ENCODE measurements at places on chromosomes 5 and 9. TPM values are rescaled to one million over a fixed set of nuclear protein-coding genes. Genes with fewer than 3 reads are reported as not detected.

Gene ZNF883
- total RNA-seq = 1.7 TPM

Gene SLC9A3
- total RNA-seq = 1.5 TPM

Gene IL4
- not detected for total RNA-seq

Gene IL7R
- total RNA-seq = 14.0 TPM

Gene TMEM174
- not detected for total RNA-seq

Gene SLC4A9
- not detected for total RNA-seq

Gene PCDHGC4
- total RNA-seq = 0.17 TPM

Gene TEX48
- not detected for total RNA-seq

Measured in bronchus fibroblast of lung (primary cell).